Caco-2 (cell line): ENCODE measurements at places on chromosomes 11 and 22. TPM values are rescaled to one million over a fixed set of nuclear protein-coding genes. Genes with fewer than 3 reads are reported as not detected.

DNA sequence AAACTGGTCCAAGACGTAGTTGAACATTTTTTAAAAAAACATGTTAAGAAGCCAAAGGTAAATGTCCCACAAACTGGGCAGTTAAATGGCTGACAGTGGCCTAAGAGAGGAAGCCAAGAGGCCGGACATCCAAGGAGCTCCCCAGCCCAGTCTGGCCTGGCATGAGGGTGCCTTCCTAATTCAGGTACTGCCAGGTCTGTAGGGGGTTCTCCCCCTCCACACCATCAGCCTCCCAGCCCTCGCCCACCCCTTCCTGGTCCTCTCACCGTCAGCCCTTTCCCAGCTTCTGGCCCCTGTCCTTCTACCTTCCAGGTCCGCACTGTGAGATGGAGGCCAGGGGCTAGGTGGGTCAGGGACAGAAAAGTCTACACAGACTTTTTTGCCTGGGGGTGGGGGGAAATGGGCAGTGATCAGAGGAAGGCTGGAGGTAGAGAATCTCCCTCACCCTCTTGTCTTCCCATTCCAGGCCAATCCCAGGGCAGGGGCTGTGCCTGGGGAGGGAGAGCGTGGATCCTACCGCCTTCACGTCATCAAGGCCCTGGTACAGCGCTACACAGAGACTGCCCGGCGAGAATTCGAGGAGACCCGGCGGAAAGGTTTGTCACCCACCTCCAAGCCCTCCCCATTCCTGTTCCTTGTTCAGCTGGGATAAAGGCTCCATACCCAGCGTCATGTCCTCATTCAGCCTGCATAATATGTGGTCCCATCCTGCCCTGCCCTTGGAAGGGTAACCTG lies 6.0 kb downstream of the ART5 start:
- H3K36me3 ChIP-seq, result no peaks in the 10 kb centered on the region
- DNase-seq, result peak; percentile 7
- no peak overlapping the region for H3K4me3 ChIP-seq
- no peaks in the 10 kb centered on the region for H3K4me1 ChIP-seq

DNA sequence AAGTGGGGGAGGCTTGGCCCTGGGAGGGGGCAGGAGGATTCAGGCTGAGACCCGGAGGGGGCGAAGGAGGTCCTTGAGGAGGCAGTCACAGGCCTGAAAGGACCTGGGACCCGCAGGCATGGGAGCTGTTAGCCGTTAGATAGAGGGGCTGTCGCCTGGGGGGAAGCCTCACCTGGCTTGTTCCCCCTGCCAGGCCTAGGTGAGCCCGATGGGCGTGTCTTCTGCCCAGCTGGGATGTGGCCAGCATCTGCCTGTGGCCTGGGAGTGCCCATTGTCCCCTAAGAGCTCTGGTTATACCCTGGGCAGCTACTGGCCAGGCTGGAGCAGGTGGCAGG lies 1.8 kb upstream of the DUSP8 start:
- peak overlapping the region; percentile 41 for H3K4me3 ChIP-seq
- H3K27ac ChIP-seq, result no peak overlapping the region
- no peaks in the 10 kb centered on the region for H3K36me3 ChIP-seq
- H3K27me3 ChIP-seq, result peaks cover 2% of the 10 kb centered on the region

DNA sequence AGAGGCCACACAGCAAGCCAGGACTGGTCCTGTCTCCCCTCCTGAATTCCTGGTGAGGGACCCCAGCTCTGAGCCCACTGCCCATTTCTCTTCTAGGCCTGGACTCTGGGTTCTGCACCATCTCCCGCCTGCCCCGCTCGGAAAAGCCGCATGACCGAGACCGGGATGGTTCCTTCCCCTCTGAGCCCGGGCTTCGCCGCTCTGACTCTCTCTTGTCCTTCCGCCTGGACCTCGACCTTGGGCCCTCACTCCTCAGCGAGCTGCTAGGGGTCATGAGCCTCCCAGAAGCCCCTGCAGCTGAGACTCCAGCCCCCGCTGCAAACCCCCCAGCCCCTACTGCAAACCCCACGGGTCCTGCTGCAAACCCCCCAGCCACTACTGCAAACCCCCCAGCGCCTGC lies 7.7 kb downstream of the CDC42EP1 start:
- no peak for DNase-seq
- H3K4me3 ChIP-seq, result no peak overlapping the region
- H3K27me3 ChIP-seq, result no peaks in the 10 kb centered on the region
- H3K27ac ChIP-seq, result peak overlapping the region; percentile 48
- peaks cover 11% of the 10 kb centered on the region for H3K36me3 ChIP-seq

DNA sequence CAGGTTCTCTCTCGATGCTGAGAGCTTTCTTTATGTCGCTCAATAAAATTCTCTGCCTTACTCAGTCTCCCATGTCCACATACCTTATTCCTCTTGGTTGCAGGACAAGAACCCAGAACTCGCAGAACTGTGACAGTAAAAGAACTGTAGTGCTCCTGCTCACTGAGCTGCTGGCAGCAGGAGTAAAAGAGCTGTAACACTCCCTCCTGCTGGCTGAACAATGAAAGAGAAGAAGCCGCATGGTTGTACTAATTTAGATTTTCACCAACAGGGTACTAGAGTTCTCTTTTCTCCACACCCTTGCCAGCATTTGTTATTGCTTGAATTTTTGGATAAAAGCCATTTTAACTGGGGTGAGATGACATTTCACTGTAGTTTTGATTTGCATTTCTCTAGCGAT lies 433.2 kb downstream of the GUCY1A2 start:
- no peak overlapping the region for H3K4me3 ChIP-seq
- no peak overlapping the region for H3K27ac ChIP-seq
- DNase-seq, result peak; percentile 40
- H3K4me1 ChIP-seq, result 0 out of 2 replicates have a peak, but pooled peaks cover 3% of the 10 kb centered on the region
- no peaks in the 10 kb centered on the region for H3K36me3 ChIP-seq

DNA sequence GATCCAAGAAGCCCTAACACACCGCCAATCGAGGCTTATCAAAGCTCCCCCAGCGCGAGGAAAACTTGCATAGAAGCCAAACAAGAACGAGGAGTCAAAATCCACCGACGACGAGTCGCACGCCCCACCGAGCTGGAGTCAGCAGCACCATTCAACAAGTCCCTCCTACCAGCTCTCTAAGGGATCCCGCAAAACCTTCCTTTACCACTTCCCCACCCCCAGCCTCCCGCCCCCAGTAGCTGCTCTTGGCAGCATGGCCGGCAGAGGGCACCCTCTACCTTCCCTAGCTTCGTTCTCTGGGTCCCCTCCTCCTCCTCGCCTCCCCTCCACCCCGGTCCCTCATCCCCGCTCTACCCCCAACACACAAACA lies 1.4 kb downstream of the BDNF start:
- peak; percentile 89 for DNase-seq
- peaks cover 17% of the 10 kb centered on the region for H3K4me1 ChIP-seq
- no peaks in the 10 kb centered on the region for H3K27me3 ChIP-seq
- peak overlapping the region; percentile 70 for H3K4me3 ChIP-seq

GRCh38 chr11:20089367-20089766 lies 70.9 kb downstream of the DBX1 start:
- no peak for DNase-seq
- H3K36me3 ChIP-seq, result peaks cover 8% of the 10 kb centered on the region
- no peaks in the 10 kb centered on the region for H3K27me3 ChIP-seq
- H3K4me1 ChIP-seq, result peaks cover 16% of the 10 kb centered on the region; the same call in 1 of the 2 replicates
- no peak overlapping the region for H3K4me3 ChIP-seq
- H3K27ac ChIP-seq, result no peak overlapping the region

DEFB131B gene
- total RNA-seq, result not detected in 2 replicates

DEPDC7 gene
- total RNA-seq, result 17.0 and 17.2 TPM in 2 replicates

GRCh38 chr11:73196576-73196975 lies 21.5 kb upstream of the P2RY2 start:
- peaks cover 86% of the 10 kb centered on the region for H3K4me1 ChIP-seq
- H3K4me3 ChIP-seq, result no peak overlapping the region
- peak; percentile 28 for DNase-seq
- H3K36me3 ChIP-seq, result no peaks in the 10 kb centered on the region
